Stimulated activated CD4-positive, alpha-beta T cell treated with anti-CD3 and anti-CD28 coated beads, Interleukin-2, amount 100 ng/mL, for 24 hours (primary cell): ENCODE measurements at places on chromosomes 6 and 20.

GRCh38 chr20:46835418-46835817 lies 59.2 kb upstream of the EYA2 start:
- no peak for DNase-seq

DNA sequence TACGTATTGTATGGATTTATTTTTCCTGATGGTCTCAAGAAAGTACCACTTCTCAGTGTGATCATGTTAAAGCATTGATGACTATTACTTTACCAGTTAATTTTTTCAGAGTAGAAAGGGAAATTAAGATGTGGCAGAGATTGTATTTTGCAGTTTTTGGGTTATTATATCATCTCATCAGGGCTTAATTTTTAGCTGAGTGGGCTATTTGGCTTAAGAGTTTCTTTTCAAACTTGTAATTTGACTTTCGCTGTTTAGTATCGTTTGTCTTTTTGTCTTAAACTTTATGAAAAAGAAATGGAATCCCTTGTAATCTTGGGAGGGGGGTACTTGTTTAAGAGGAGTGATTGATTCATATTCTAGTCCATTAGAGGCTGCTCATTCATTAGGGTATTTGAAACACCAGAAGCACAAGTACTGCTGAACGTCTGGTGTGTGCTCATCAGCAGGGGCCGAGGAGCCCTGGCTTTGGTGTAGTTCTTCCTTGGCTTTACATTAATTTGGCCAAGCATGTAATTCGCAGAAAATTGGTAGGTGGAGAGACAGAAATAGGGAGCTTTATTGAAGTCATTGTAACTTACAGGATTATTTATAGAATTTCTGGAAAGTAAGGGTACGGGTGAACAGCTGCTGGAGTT lies 112.4 kb downstream of the TIAM2 start:
- DNase-seq: no peak

DNA sequence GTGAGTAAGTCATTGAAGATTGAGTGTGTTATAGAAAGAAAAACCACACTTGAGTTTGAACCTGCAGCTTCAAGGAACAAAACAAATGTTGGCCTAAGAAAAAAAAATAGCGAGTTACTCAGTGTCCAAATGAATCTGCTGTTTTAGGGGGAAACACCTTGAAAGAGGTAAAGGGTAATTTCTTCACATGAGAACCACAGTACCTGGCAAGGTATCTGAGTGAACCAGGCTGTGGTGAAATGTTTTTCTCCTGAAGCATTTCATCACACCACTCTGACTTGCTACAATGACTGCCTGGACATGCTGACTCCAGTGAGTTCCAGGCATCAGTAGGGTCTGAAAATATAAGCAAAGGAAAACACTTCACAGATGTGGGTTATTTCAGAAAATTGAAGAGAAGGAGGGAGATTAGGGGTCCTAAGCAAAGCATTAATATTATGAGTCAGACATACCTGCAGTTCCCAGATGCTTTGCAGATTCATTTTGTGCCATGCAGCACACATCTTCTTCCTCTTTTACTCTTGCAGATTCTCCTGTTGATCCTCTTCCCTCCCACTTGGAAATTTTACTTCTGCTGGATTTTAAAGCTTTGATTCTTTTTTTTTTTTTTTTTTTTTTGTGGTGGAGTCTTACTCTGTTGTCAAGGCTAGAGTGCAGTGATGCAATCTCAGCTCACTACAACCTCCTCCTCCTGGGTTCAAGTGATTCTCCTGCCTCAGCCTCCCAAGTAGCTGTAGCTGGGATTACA lies 206.2 kb upstream of the SGK1 start:
- no peak for DNase-seq

DNA sequence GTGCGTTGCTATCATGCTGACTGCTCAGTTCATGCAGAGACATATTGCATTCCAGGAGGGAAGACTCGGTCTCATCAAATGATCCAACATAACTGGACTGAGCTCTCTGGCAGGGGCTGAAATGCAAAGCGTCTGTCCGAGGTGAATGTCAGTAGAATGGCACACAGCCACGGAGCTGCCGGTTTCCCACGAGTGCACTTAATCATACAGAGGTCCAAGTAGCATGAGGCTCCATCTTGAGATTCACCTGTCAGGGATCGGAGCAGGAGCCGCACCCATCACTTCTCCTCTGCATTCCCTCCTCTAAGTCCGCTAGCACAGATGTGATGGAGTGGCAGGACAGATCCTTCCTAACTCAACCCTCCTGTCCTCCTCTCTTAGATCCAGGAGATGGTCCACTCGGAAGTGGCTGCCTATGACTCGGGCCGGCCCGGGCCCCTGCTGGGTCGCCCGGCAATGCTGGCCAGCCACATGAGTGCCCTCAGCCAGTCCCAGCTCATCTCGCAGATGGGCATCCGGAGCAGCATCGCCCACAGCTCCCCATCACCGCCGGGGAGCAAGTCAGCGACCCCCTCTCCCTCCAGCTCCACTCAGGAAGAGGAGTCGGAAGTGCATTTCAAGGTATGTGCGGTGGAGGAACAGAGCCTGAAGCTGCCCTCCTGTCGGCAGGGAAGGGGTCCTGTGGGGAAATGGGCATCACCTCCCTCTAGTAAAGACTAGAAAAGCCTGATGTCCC lies 135.9 kb downstream of the JPH2 start:
- DNase-seq: no peak

GRCh38 chr6:149368065-149368464 lies 32.0 kb upstream of the SUMO4 start:
- no peak for DNase-seq
